ENCODE measurements at places on chromosomes 4 and X.

DNA sequence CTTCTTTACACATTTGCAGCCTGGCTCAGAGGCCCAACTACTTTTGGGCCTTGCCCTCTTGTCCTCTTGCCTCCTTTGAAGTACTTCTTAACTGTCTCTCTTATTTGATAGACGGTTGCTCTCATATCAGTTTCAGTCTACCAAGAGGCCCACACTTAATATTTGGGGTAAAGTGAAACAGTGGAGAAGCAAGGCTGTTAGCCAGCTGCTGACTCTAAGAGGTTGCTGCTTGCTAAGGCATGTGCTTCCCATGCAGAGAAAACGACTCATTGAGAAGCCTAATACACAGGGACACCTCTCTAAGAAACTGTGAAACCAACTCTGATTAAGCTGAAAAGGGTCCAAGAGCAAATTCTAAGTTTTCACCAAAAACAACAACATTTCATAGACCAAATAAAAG, 94.6 kb downstream of the PPP3CA start:
- DNase-seq: no peak

DNA sequence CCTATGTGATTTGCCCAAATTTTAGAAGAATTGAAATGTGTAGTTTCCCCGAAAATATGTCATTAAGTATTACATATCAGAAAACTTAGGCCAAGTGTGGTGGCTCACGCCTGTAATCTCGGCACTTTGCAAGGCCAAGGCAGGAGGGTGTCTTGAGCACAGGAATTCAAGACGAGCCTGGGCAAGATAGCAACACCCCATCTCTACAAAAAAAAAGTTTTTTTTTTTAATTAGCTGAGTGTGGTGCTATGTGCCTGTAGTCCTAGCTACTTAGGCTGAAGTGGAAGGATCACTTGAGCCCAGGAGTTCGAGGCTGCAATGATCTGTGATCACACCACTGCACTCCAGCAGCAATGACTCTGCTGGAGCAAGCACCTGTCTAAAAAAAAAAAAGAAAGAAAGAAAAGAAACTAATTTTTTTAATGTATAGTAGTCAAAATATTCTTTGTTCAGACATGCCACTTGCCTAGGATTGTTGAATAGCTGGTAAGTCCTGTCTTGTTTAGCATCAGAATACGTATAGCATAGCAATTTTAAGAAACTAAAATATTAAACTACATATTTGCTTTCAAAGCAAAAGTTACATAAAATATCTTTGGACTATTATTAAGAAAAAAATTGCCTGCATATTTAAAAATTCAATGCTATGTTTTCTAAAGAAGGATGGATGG, 40.1 kb upstream of the GAB1 start:
- DNase-seq: no peak

- DNase-seq: no peak
These were observed 443.2 kb upstream of the FGF16 start for GRCh38 chrX:77003956-77004355.

GRCh38 chr4:48047896-48048295, 31.3 kb downstream of the NIPAL1 start:
- DNase-seq: no peak

DNA sequence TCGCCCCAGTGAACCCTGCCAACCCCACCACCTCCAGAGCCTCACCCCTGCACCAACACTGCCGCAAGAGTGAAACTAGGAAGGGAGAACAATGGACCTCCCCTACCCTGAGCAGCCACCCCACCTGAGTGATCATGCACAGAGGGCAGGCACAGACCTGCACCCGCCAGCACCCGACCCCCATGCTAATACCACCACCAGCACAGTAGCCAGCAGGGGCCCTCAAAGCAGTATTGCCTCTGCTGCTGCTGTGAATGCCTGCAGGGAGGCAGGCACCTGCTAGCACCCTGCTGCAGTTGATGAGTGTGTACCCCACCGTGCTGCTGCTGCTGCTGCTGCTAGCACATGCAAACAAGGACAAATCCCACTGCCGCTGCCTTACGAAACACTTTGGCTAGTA, 100.1 kb downstream of the RAB28 start:
- no peak for DNase-seq

DNA sequence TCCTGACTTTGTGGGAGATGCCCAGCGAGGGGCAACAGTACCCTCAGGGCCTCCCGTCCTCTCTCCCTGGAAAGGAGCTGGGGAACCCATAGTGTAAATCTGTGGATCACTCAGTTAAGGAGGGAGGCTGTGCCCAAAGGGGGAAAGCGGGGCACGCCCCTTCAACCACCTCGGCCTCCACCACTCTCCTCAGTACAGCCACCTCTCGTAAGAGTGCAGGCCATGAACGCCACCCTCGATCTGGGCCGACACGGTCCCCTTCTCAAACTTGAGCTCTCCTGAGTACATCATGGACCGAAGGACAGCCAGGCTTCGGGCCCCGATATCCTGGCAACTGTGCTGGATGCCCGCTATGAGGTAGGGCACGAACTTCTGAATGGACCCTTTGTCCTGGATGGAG, 221.8 kb upstream of the ATP6AP2 start:
- no peak for DNase-seq
